ENCODE measurements at places on chromosomes 16 and 17.

GRCh38 chr17:14308636-14308964 is 7.7 kb downstream of the HS3ST3B1 start:
- DNase-seq, result no peak

GRCh38 chr17:40947929-40948328 is 10.5 kb upstream of the KRT23 start:
- no peak for DNase-seq

- DNase-seq, result no peak
Observed at GRCh38 chr16:626787-627453, 3.9 kb upstream of the WFIKKN1 start.

DNA sequence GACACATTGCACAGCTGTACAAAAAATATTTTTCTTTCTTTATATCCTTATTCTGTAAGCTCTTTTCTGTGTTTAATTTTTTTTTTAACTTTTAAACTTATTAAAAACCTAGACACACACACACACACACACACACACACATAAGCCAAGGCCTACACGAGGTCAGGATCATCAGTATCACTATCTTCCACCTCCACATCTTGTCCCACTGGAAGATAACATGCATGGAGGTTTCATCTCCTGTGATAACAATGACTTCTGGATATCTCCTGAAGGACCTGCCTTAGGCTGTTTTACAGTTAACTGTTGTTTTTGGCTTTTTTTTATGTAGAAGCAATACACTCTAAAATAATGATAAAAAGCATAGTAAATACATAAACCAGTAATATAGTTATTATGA is 71.2 kb downstream of the TNRC6C start:
- no peak for DNase-seq

- DNase-seq, result no peak
Observed at GRCh38 chr17:67678414-67678813, 39.3 kb upstream of the NOL11 start.

- DNase-seq, result no peak
Observed at GRCh38 chr16:89023621-89024511, 46.9 kb upstream of the CBFA2T3 start.

- DNase-seq, result no peak
Observed at GRCh38 chr17:43953746-43954145, at the start of gene PYY. PYY (minus strand) TSS chr17:43953940; CDS start chr17:43953483, 457 bp downstream.

DNA sequence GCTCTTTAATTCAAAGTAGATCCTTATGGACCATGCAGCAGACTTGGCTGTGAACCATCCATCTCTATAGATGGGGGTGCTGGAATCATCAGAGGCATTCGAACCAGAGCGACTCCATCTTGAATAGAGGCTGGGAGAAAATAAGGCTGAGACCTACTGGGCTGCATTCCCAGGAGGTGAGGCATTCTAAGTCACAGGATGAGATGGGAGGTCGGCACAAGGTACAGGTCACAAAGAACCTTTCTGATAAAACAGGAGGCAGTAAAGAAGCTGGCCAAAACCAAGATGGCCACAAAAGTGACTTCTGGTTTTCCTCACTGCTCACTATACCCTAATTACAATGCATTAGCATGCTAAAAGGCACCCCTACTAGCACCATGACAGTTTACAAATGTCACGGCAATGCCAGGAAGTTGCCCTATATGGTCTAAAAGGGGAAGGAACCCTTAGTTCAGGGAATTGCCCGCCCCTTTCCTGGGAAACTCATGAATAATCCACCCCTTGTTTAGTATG is 89.2 kb upstream of the BRD7 start:
- no peak for DNase-seq

DNA sequence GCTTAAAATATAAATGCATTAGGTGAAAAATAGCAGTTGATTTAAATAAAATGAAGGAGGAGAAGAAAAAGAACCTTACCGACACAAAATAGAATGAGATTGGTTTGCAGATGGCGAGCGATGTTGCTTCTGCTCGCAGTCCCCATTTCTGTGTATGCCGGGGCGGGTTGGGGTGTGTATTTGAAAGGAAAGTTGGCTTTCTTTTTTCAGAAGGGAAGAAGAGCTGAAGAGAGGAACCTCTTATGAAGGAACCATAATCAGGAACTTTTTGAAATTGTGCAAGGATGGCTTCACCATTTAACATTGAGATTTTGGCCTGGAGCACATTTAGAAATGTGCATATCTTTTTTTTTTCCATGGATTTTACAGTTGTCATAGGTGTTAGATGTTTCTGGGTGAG is at the start of gene IGSF6:
TSS of gene IGSF6 (minus strand) at position 156 of the 400 bp plus-strand sequence. CDS start at position 146, 10 bp downstream.
- no peak for DNase-seq

GRCh38 chr17:49104511-49105074 is 28.0 kb upstream of the B4GALNT2 start:
- no peak for DNase-seq

DNA sequence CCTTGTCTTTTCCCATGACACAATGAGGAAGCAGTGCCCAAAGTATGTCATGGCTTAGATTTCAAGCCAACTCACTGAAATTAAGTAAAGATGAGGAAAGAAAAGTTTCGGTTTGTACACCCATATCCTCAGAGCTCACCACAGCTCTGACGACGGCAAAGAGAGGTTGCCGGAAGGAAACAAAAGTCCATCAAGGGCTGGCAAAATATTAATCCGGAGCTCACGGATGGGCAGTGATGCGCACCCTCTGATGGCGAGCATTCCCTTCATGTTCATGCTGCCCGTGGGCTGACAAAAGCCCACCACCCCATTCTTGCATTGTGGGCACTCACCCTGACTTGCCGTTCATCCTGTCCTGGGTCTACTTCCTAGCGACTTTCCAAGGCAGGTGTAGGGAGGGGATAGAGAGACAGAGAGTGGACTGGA is 103.1 kb downstream of the SOX9 start:
- DNase-seq, result no peak

- peak; percentile 62 for DNase-seq
Observed at GRCh38 chr17:77887464-77888241, 70.8 kb upstream of the TNRC6C start.

- no peak for DNase-seq
Observed at GRCh38 chr17:72622661-72623433, 469.6 kb downstream of the SLC39A11 start.

DNA sequence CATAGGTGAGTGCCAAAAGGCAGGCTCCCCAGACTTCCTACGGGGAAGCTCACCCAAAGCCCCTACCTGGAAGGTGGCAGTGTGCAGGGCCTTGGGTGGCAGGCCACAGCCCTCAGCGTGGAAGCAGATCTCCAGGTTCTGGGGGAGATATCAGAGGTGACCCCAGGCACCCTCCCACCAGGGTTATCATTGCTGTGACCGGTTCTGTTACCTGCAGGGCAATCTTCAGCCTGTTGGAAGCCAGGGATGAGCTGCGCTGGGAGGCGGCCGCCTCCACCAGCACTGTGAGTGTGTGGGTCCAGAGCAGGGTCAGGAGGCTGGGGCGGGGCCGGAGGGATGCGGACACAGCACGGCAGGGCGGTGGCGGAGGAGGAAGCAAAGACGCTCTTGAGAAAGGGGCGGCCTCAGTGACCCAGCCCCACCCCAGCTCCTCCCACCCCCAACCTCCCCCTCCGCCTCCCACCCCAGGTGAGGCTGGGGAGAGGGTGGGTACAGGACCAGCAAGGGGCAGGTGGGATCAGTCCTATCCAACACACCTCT is 13.1 kb downstream of the UNC13D start:
- no peak for DNase-seq

- DNase-seq, result no peak
Observed at GRCh38 chr17:67132366-67132765, 88.0 kb downstream of the CACNG1 start.

GRCh38 chr17:43734376-43734775 is 24.2 kb downstream of the SOST start:
- no peak for DNase-seq

Measured in T47D (cell line).